Stimulated activated CD4-positive, alpha-beta T cell treated with anti-CD3 and anti-CD28 coated beads, TNF-alpha, amount 100 ng/mL, for 1 hour (primary cell): ENCODE measurements at places on chromosomes 11 and 22.

- DNase-seq = no peak
Observed at GRCh38 chr11:58058276-58059006, 27.7 kb downstream of the OR6Q1 start.

- DNase-seq = no peak
Observed at GRCh38 chr11:11370255-11370961, 17.4 kb upstream of the CSNK2A3 start.

DNA sequence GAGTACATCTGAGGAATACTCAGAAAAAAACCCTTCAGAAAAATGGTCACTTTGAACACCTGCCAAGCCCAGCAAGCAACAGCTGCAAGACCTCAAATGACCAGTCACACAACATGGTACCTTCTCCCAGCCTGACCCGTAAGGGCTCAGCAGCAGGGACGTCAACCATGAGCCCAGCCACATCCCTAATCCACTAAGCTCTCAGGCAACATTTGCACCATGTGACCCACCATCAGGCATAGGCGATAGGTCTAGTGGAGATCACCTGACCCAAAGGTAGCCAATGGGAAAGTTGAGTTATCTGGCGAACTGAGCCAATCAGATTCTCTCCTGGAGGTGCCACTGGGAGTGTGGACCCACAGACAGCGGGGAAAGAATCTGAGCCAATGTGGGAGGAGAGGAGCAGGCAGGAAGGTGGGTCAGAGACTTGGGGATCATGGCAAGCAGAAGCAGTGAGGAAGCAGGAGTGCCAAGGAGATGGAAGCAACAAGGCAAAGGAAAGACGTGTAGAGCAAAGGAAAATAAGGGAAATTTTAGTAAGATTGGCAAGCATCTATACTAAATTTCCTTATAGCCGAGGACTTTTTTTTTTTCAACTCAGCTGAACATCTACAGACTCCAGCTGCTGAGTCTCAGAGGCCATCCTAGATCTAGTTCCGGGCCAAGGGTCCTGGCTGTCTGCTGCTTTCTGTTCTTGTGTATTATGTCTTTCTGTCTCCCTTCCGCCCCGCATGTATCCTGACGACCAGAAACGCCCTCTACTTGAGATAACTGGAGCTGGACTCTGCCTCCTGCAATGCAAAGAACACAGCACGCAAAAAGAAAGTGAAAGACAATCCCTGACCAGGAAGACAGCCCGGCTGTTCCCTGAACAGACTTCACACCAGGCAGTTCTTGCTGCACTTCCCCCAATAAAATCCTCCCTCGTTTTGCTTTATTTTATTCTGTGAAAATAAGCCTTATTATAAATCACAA is 11.0 kb upstream of the PLAAT2 start:
- DNase-seq = no peak

DNA sequence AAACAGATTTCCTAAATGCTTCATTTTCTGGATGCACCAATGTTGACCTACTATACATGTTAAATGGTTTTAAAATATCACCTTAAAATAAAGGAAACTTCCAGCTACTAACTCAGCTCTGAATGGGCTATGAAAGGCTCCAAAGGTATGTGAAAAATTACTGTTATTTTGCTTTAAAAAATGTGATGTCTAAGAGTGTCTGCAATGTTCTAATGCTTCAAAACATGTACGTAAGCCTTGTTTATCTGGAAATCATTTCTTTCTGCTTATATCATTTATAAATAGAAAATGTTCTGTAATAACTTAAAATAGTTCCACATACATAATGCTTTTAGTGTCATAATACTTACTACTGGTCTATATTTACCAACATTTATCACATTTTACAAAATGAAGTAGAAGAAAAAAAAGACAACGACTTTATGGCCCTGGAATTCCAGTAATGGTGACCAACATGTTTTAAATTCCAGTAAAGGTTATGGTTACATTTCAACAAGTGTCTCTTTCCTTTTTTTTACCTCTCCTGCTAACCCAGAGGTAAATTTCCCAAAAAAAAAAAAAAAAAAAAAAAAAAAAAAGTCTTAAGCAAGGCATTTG is 2.5 kb downstream of the BDNF start:
- DNase-seq = no peak

- no peak for DNase-seq
Observed at GRCh38 chr22:35317680-35318290, 18.1 kb downstream of the TOM1 start.
